ENCODE measurements at places on chromosomes 12 and 14.

- DNase-seq, result no peak
These were observed 941.5 kb upstream of the MDGA2 start for GRCh38 chr14:48616931-48617330.

GRCh38 chr14:23008831-23009230 is 1.1 kb downstream of the C14orf93 start:
- peak; percentile 7 for DNase-seq

- no peak for DNase-seq
These were observed 1.3 kb downstream of the CLSTN3 start for GRCh38 chr12:7131502-7131866.

- no peak for DNase-seq
These were observed 171.3 kb upstream of the NTF3 start for GRCh38 chr12:5260591-5261086.
